ENCODE measurements at places on chromosomes 3 and 15.

DNA sequence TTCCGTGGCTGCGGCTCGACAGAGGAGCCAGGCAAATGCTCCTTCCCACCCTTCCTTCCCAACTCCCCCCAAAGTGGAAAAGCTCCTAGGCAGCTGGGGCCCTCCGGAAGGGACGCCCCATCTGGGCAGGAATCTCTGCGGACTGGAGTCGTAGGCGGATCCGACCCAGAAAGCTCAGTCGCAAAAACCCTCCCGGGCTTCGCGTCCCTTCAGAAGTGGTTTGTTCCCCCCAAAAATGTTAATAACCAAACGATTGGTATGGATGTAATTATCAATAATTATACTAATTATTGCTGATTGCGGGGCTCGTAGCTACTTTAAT is 3.8 kb downstream of the RNU6-1 start:
- no peak for DNase-seq

DNA sequence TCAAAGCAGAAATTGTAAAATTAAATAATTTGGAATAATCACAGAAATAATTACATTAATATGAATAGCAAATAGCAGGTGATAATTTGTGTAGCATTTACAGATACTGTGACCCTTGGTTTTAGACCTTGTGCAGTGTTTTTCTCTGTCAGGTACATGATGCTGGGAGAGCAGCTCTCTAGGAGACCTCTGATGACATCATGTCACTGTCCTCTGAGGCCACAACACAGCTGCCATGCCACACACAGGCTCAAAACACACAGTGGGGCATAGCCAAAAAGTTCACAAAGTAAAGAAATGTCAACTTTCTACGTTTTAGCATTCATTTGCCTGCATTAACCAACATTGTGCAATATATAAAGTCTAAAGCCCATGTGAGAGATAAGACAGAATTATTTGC is 71.8 kb upstream of the ZBTB20 start:
- no peak for DNase-seq

DNA sequence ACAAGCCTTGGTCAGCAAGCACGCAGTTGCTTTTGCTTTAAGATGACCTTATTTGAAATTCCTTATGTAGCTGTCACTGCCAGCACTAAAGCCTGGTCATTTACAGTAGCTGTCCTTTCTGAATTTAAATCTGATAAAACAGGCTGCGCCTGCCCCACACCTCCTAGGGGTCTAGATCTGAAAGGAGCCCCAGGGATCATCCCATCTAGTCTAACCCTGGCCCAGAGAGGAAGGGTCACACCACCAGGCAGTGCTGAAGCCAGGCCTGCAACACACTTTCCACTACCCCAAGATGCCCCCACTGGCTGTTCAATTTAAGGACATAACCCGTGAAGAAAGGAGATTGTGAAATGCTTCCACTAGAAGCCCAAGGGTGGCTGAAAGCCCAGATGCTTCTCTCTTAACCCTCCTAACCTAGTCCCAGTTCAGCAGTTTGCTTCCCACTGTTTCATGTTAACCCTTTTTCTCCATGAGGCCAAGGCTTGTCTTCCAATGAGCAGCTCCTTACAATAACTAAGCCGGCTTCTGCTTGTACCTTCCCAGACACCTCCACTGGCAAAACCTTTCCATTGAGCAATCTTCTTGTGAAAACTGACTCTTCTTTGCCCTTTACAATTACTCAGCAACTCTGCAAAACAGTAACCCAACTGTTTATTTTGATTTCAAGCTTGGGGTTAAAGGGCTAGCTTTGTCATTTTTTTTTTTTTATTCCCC is 198.9 kb upstream of the LPP start:
- no peak for DNase-seq

- DNase-seq, result no peak
Observed at GRCh38 chr3:162192340-162193029, 695.9 kb downstream of the OTOL1 start.

GRCh38 chr3:183502237-183503181 is 53.0 kb downstream of the KLHL6 start:
- no peak for DNase-seq

DNA sequence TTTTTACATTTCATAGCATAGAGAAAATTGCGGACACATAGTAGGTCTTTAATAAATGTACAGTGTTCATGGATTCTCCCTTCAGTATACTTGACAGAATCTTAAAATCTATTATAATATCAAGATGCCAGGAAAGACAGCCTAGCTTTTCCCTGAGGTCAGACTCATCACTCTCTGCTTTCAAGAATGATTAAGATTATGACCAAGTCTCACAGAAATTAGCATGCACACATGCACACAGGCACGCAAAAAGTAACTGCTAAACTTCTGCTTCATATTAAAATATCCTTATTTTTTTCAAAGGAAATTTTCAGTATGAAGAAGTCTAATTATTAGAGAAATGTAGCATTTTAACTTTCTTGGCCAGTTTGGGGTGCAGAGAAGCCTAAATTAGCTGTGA is 493.8 kb upstream of the NECTIN3 start:
- DNase-seq, result no peak

DNA sequence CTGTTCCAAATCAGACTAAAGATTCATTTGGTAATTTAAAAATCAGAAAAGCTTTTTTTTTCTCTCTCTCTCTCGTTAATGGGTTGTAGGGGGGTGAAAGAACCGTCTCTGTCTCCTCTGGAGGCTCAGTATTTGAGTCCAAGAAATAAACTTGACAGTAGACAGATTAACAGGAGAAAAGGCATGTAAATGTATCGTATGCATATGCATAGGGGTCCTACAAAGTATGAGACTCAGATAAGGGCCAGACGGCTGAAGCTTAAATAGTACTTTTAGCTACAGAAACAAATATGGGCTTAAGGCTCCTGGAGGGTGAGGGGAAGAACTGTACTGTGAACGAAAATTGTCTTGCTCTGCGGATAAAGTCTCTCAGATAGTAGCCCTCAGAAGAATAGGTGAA is 42.4 kb downstream of the PIK3CA start:
- no peak for DNase-seq

DNA sequence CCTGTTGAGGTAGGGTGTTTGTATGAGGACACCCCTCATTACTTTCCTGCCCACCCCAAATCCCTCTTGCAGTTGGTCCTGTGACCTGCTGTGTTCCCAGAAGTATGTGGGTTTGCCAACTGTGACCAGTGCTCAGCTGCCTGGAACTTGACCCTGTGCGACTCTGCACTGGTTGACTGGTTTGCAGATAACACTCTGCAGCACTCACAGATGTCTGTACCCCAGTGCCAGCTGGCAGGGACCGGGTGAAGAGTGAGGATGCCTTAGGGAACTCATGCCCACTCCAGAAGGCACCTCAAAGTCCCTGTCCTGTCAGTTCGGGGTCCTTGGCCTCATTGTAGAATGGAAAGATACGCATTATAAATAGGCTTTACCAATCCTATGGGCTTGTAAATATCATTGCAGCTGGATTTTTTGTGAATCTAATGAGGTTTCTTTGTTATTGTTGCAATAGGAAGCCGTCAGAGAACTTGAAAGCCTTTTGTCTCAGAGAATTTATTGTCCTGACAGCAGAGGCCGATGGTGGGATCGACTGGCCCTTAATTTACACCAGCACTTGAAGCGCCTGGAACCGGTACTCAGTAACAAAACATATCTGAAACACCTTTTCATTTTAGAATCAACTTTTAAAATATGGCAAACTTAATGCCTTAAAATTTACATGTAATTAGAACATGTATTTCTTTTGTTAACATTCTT is 18.2 kb downstream of the FAN1 start:
- DNase-seq, result no peak

GRCh38 chr3:67015702-67016484 is 17.8 kb downstream of the KBTBD8 start:
- no peak for DNase-seq

DNA sequence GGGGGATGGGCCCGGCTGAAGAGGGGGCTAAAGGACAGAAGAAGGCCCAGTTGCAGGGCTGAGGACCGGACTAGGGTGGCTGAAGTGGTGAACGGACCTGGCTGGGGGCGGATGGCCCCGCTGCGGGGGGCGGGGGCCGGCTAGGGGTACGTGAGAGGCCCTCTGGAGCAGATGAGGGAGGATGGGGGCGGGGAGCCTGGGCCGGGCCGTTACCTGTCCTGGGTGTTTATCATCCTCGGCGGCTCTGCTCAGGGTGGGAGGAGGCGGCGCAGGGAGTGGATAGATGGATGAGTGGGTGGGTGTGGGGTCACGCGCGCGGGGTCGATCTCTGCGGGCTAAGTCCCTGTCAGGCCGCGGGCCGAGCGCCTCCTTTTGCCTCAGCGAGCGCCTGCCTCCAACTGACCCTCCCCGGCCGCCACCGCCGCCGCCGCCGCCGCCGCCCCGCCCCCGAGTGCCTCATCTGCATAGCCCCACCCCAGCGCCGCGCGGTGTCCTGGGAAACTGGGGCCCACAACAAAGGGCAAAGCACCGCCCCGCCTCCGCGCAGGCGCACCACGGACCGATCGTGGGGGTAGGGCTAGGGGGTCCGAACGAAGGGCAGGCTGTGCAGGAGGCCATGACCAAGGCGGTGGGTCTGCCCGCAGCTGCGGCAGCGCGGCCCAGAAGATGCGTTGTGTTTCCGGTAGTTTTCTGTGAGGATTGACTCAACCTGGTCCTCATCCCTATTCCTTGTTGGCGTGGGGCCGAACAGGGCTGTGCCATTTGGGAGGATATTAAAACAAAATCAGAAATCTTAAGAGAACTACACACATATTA is 72.4 kb downstream of the RBPMS2 start:
- DNase-seq, result no peak

All from glomerular endothelial cell (primary cell).